ENCODE measurements at places on chromosomes 1 and 21.

DNA sequence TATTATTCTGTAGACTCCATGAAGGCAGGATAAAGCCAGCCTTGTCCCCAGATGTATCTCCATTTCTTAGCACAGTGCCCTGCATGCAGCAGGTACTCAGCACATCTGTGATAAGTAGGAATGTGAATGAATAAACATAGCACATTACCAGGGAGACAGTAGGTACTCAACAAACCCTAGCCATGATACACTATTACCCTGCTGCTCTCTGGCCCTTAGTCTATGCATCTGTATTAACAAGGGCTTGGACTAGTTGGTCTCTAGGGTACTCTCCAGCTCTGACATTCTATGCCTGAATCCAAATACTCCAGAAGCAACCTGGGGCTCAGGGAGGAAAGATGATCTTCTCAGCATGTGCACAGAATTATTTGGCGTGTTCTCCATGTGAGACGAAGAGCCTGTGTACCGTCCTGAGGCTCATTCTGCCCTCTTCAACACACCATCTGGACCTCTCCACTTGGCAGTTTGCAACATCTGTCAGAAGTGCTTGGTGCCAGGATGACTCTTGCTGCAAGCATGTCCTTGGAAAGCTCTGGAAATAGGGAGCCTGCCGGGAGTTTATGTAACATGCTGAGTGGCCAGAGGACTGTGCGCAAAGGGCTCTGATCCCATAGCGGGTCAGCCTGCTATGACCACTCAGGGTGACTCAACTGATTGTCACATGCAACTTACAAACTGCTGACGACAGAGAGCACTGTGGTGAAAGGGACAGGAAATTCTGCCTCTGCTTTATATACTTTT lies 228.2 kb upstream of the USP24 start:
- DNase-seq = peak; percentile 95

DNA sequence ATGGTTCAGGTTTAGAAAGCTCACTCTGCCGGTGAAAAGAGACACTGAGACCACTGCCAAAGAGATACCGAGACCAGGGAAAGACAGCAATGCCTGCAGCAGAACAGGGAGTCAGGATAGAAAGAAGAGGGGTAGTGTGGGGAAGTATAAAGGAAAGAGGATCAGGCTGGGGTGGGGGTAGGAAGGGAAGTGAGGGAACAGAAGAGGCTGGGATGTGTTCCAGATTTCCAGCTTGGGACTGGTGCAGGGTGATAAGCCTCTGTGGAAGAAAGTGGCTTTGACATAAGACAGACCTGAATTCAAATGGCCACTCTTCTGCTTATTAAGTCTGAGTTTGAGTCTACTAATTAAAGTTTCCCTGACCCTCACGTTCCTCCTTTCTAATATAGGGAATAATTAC lies 105.9 kb downstream of the PIK3R3 start:
- DNase-seq = no peak

GRCh38 chr1:158039380-158039779 lies 45.9 kb downstream of the KIRREL1 start:
- DNase-seq = no peak

DNA sequence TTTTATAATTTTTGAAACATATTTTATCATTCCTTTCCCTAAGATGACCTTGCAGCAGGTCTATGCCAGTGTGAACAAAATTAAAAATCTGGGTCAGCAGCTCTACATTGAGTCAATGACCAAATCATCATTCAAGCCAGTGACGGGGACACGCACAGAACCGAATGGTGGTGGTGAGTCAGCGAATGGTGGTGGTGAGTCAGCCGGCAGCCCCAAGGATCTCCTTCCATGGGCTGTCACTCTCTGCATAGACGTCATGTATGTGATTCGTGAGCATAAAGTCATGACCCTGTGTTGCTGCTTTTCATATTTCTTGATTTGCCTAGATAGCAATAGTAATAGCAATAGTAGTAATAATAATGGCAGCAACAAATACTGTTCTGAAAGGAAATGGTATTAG lies 26.3 kb downstream of the PER3 start:
- DNase-seq = peak; percentile 40

DNA sequence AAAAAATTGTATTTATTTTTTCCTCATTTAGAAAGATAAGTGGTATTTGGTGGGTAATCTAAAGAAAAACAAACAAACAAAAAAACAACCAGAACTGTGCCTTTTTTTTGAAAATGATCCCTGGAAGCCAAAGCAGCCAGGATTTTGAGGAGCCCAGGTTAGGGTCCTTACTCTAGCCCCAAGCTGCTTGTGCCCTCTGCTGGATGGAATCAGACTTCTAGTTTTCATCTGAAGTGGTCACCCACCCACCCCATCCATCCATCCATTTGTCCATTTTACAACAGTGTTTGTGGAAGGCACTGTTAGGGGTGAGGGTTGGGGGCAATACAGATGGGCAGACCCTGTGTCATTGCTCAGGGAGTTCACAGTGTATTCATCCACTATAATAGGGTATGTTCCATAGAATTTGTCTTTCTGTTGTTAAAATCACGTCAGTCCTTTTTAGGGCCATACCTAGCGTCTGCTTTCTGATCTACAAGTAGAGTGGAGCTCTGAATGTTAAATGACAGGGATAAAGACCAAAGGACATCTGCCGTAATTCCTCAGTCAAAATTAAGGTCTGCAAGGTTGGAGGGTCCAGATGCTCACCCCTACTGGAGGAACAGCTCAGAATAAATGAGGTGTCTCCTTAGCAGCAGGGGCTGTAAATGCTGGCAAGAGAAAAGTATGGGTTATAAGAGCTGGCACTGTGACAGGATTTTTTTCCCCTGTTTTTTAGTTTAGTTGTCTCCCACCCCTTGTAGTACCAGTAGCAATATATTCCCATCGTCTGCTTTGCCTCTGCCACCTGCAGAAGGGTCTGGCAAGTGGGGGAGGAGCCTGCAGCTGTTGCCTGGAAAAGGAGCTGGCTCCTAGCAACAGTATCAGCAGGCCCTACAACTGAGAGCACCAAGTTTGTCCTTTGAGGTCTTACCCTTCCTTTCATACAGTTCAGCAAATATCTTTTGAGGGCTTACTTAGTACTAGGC lies 3.2 kb downstream of the LRRC42 start:
- DNase-seq = no peak

GRCh38 chr1:181208083-181208482 lies 119.6 kb downstream of the IER5 start:
- DNase-seq = no peak
